ENCODE measurements at places on chromosomes 5 and 9. TPM values are rescaled to one million over a fixed set of nuclear protein-coding genes. Genes with fewer than 3 reads are reported as not detected.

The NR6A1 gene
- total RNA-seq = 1.3 TPM

The SHLD3 gene
- total RNA-seq = 5.6 TPM

The CEP72 gene
- 2.1 TPM for total RNA-seq

The STXBP1 gene
- 114 TPM for total RNA-seq

The CAPSL gene
- not detected for total RNA-seq

- H3K27me3 ChIP-seq = no peaks in the 10 kb centered on the region
- H3K4me3 ChIP-seq = no peak overlapping the region
- no peaks in the 10 kb centered on the region for H3K36me3 ChIP-seq
- H3K27ac ChIP-seq = peak overlapping the region; percentile 57
- H3K4me1 ChIP-seq = peaks cover 4% of the 10 kb centered on the region
These were observed 139.0 kb upstream of the GAS1 start for GRCh38 chr9:87086221-87086818.

DNA sequence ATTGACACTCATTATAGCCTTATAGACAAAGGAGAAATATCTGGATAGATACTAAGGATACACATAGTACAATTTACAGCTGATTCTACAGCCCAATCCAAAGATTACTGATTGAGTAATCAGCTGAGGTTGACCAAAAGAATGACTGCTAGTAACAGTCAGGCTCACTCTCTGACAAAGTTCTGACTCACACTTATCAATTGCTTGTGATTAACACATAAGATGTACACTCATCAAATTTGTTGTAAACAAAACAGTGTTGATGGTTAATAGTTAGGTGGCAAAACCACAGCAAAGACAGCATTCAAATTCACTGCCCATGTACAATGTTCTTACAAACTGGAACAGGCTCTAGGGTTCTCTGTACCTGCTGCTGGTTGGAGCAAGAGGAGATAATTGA lies 422.7 kb downstream of the TLE1 start:
- no peaks in the 10 kb centered on the region for H3K36me3 ChIP-seq
- H3K27ac ChIP-seq = no peak overlapping the region
- no peak for DNase-seq
- no peaks in the 10 kb centered on the region for H3K4me1 ChIP-seq
- H3K27me3 ChIP-seq = no peaks in the 10 kb centered on the region
- no peak overlapping the region for H3K4me3 ChIP-seq

DNA sequence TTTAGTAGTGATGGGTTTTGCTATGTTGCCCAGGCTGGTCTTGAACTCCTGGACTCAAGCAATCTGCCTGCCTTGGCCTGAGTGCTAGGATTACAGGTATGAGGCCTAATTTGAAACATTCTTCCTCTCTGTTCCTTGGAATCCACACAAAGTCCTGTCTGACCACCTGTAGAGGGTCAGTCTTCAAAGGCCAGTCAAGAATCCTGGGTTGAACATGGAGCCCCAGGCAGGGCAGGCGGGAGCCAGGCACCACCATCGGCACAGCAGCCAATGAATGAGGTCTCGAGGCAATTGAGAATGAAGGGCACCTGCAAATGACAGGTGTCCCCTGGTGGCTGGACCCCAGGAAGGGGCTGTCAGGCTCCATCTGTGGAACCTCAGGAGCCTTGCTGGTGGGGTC lies 17.4 kb upstream of the NCS1 start:
- H3K27me3 ChIP-seq = no peaks in the 10 kb centered on the region
- no peaks in the 10 kb centered on the region for H3K36me3 ChIP-seq
- no peak overlapping the region for H3K4me3 ChIP-seq
- no peak overlapping the region for H3K27ac ChIP-seq
- no peak for DNase-seq

GRCh38 chr5:103393101-103393754 lies 134.7 kb downstream of the MACIR start:
- no peak for DNase-seq
- H3K36me3 ChIP-seq = no peaks in the 10 kb centered on the region
- H3K4me3 ChIP-seq = no peak overlapping the region
- no peaks in the 10 kb centered on the region for H3K4me1 ChIP-seq
- no peak overlapping the region for H3K27ac ChIP-seq
- H3K27me3 ChIP-seq = no peaks in the 10 kb centered on the region

- no peak for DNase-seq
- H3K4me1 ChIP-seq = no peaks in the 10 kb centered on the region
- H3K27me3 ChIP-seq = no peaks in the 10 kb centered on the region
- H3K27ac ChIP-seq = no peak overlapping the region
- H3K36me3 ChIP-seq = no peaks in the 10 kb centered on the region
- no peak overlapping the region for H3K4me3 ChIP-seq
These were observed 126.8 kb downstream of the NXNL2 start for GRCh38 chr9:88661759-88662158.

- H3K27me3 ChIP-seq = no peaks in the 10 kb centered on the region
- H3K4me3 ChIP-seq = no peak overlapping the region
- no peak for DNase-seq
- H3K27ac ChIP-seq = no peak overlapping the region
- no peaks in the 10 kb centered on the region for H3K36me3 ChIP-seq
- H3K4me1 ChIP-seq = no peaks in the 10 kb centered on the region
These were observed 423.3 kb downstream of the TLE1 start for GRCh38 chr9:81266086-81266485.
